ENCODE measurements at places on chromosomes 3 and 15. TPM values are rescaled to one million over a fixed set of nuclear protein-coding genes. Genes with fewer than 3 reads are reported as not detected.

DNA sequence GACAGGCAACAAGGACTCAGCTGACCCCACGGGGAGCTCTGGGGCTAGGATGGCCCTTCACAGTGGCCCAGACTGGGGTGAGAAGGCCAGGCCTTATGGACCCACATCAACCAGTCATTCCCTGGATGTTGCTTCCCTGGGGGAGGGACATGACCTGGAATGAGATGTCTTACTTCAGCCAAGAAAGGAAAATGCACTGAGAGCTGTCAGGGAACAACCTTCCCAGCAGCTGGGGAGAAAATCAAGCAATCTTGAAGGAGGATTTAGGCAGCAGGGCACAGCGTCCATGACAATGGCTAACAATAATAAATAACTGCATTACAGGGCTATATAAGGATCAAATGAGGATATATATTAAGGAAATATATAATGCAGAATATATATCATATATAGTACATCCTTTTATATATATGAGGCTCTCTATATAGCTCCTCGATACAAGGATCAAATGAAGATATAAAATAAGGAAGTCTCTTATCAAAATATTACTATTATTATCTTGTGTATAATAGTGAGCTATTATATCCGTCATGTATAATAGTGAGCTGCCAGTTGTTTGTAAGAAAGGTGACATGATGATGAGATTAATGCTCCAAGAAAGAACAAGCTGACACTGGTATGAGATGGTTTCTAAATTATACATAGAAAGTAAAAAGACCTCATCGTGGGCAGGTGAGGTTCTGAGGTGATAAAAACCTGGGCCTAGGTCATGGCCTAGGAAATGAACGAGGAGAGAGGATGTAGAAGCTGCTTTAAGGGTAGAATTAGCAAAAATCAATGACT, 117.8 kb upstream of the LIPC start:
- DNase-seq = no peak

- no peak for DNase-seq
Measured at GRCh38 chr3:164407111-164407510, 671.2 kb downstream of the SI start.

DNA sequence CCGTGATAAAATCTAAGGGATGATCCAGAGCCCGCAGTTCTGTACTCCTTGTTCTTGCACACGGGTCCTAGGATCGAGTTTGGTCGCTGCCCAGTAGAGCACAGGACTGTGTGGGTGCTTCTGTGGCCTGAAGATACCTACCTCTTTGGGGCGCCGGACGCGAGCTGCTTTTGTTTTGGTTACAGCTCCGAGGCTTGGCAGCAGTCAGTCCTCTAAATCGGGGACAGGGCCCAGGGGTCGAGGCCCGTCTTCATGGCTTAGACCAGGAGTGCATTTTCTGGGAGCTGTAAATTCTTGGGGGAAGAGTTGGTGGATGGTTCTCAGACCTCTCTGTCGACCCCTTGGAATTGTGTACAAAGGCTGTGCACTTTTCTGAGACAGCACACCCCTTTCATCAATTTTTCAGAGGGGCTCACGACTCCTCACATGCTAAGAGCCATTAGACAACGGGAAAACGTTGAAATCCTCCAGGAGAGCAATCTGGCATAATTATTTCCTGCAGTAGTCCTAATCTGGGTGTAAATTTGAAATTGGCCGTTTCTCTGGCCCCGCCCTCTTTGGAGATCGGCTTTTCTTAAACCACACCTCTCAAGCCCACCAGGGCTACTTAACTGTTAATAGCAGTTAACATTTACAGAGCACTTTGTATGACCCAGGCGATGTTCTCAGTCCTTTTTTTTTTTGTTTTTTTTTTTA, 928 bp downstream of the CEP97 start:
- peak; percentile 49 for DNase-seq

GRCh38 chr15:101599091-101599490, 53.1 kb downstream of the TM2D3 start:
- peak; percentile 48 for DNase-seq

GRCh38 chr3:189824629-189825312, 193.6 kb downstream of the TP63 start:
- no peak for DNase-seq

- DNase-seq = no peak
Measured at GRCh38 chr3:125075738-125076137, 19.9 kb upstream of the HEG1 start.

- no peak for DNase-seq
Measured at GRCh38 chr3:189632242-189632641, 1.1 kb downstream of the TP63 start.

DNA sequence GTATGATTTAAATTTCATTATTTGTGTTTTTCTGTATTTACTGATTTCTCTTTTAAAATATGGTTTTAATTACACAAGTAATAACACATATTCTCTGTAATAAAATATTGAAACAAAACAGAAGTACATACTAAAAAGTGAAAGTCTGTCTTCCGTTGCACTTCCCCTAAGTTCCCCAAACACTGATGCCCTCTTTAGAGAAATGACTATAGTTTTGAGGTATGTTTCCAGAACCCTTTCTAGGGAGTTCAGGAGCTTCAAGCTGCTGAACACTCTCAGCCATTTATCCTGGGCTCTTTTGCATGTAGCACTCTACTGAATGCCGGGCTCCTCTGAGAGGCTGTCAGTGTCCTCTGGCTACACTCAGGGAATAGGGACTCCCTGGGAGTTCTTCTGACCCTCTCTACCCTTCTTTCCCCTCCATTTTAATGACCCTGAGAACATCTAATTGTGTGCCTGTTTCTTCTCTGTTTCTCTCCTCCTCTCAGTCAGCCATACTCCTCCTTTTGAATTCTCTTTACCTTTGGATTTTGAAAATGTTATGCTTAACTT, 60.4 kb upstream of the KCNAB1 start:
- DNase-seq = no peak

DNA sequence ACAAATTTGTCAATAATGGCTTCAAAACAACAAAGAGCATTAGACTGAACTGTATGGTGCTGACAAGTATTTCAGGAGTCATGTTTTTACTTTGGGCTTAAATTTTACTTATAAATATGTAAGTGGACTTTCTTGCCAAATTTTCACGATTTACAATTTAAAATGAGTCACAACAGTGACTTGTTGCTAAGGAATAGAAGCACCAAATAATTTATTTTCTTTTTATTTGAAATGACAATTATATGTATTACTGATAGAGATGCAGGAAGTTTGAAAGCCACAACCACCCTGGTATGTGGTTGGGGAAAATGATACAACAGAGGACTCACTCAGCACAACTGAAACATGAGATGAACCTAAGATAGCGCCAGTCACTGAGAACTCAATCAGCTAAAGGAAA, 90.3 kb downstream of the FMN1 start:
- no peak for DNase-seq

- DNase-seq = no peak
Measured at GRCh38 chr3:154131830-154132229, 10.6 kb downstream of the ARHGEF26 start.

DNA sequence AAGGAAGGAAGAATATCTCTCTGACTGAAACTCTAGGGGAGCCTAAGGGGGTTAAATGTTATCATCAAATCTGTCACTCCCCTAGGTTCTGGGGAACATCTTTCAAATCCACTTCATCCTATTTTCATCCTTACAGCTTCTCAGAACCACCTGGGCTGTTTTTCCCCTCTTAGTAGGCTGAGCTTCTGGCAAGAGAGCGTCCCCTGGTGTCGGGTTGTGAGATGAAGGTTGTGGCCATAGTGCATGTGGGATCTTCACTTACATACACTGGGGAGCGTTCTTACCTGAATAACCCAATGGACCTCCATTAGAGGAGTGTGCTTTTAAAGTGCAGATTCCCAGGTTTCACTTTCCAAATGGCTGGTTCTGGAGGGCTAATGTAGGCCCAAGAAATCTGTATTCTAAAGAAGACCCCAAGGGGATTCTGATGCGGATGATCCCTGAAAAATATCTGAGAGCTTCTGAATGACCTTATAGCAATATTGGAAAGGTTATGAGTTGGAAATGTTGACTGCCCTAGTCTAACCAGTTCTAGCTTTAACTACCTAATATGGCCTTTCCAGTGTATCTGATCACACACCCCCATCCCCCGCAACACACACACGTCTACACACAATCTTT, 663.7 kb downstream of the AGBL1 start:
- DNase-seq = peak; percentile 1

GRCh38 chr15:72203507-72203837, 5.9 kb upstream of the GRAMD2A start:
- DNase-seq = peak; percentile 76

DNA sequence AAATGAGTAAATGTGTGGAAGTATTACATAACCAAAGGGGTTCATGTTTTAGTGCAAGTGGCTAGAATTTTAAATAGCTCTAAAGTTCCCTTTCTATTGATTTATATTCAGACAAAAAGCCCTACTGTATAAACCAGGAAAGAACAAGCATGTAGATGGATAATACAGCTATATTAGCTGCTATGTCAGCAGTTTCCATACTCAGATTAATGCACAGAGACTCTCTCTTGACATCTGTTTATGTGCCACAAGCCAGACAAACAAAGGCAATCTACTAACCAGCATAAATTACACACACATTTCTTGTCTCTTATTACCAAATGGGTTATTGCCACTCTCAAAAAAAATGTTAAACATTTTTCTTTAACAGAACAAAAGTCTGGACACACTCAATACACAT, 760.1 kb upstream of the NECTIN3 start:
- DNase-seq = no peak

DNA sequence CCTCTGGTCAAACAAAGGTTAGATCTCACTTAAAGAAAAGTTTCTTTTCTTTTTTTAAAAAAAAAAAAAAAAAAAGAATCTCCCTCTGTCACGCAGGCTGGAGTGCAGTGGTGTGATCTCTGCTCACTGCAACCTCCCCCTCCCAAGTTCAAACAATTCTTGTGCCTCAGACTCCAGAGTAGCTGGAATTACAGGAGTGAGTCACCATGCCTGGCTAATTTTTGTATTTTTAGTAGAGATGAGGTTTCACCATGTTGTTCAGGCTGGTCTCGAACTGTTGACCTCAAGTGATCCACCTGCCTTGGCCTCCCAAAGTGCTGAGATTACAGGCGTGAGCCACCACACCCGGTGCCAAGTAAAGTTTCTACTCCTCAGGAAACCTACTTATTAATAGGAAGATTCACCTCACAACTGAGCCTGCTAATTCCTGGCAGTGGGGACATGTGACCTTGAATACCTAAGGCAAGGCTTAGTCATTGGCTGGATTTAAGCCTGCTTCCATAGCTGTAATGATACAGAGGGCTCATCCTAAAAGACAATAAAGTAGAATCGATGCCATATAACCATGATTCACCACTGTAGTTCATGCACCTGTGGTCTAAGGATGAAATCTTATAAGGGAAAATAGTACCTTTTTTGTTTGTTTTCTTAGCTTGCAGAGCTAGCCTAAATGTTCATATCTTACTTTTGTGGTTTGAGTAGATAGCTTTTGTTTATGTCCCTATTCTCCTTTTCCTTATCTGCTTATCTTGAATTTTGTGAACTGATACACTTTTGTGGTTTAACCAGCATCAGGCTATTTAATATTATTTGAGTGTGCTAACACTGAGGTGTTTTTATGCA, 24.8 kb upstream of the RBMS3 start:
- DNase-seq = no peak

GRCh38 chr3:27715863-27716262, 6.3 kb downstream of the EOMES start:
- DNase-seq = no peak

DNA sequence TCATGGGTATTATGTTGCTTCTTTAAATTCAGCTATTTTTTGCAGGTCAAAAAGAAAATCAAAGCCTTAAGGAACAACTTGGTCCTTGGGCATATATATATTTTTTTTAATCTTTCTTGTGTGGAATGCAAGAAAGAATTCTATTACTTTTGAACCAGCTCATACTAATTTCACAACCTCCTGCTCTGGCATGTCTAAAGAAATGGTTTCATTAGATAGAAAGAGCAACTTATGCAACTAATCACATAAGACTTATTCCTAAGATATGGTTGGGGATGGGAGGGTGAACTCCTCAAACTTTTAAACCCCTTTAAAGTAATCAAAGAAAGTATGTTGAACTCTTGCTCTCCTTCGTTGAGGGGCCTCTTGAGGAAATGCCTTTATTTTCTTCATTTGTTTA, 114.9 kb downstream of the GMNC start:
- no peak for DNase-seq

- no peak for DNase-seq
Measured at GRCh38 chr15:63672369-63672768, 75.2 kb downstream of the FBXL22 start.

DNA sequence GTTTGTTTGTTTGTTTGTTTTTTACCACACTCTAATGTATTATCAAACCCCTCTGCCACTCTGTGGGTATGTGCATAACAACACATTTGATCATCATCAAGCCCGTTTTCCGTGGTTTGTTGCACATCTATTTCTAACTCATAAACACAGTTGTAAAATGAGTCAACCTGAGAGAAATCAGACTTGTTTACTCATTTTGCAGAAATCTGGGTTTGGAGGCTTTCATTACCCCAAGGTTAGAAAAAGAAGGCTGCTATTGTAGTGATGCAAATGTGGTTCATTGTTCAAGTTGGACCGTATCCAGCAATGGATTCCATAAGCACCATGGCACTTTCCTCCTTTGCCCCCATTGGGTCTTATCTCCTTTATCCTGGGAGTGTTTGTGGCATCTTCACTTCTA, 353.2 kb upstream of the SOX2 start:
- DNase-seq = no peak

DNA sequence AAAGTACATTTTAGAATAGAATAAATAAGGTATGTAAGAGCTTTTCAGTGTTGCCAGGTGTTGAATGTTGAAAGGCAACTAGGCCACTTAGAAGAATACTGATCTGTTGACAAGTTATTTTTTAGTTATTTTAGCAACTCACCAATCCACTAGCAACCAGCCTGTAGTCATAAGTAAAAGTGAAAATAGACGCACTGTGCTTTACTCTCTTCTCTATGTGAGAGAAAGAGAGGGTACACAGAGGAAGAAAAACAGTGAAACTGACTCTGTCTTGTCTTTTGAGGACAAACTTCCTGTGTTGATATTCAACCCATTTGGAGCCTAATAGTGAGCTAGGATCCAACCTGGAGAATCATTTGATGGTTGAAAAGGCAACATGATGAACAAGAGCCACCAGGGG, 327.1 kb upstream of the GOLIM4 start:
- no peak for DNase-seq

DNA sequence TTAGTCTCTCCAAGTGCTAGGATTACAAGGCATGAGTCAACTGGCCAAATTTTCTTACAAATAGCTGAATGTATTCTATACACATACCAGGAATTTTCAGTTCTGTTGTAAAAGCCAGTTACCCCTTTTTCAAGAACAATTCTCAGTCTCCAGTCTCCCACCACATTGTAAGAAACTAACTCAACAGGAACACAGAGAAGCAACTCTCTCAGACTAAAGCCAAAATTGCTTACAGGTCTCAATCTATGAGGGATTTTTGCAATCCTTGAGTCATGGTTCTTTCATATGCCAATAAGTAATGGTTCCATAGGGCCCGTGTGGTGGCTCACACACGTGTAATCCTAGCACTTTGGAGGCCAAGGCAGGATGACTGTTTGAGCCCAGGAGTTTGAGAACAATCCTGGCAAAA, 8.5 kb downstream of the IP6K2 start:
- DNase-seq = no peak

GRCh38 chr3:79517766-79518413, 249.9 kb downstream of the ROBO1 start:
- no peak for DNase-seq

CCDC191 gene
- 21.5 TPM for polyA plus RNA-seq

TEX55 gene
- not detected for polyA plus RNA-seq

PRR23A gene
- not detected for polyA plus RNA-seq

GRK7 gene
- 0.09 TPM for polyA plus RNA-seq

AQR gene
- 45.5 TPM for polyA plus RNA-seq

KIF7 gene
- 14.8 TPM for polyA plus RNA-seq

SRGAP3 gene
- 20.3 TPM for polyA plus RNA-seq

ENTPD3 gene
- polyA plus RNA-seq = 11.3 TPM
